Activated CD8-positive, alpha-beta memory T cell treated with anti-CD3 and anti-CD28 coated beads for 4 hours (primary cell): ENCODE measurements at places on chromosomes 3 and 15.

GRCh38 chr3:15055019-15055557 is 10.0 kb downstream of the MRPS25 start:
- peak; percentile 19 for DNase-seq

DNA sequence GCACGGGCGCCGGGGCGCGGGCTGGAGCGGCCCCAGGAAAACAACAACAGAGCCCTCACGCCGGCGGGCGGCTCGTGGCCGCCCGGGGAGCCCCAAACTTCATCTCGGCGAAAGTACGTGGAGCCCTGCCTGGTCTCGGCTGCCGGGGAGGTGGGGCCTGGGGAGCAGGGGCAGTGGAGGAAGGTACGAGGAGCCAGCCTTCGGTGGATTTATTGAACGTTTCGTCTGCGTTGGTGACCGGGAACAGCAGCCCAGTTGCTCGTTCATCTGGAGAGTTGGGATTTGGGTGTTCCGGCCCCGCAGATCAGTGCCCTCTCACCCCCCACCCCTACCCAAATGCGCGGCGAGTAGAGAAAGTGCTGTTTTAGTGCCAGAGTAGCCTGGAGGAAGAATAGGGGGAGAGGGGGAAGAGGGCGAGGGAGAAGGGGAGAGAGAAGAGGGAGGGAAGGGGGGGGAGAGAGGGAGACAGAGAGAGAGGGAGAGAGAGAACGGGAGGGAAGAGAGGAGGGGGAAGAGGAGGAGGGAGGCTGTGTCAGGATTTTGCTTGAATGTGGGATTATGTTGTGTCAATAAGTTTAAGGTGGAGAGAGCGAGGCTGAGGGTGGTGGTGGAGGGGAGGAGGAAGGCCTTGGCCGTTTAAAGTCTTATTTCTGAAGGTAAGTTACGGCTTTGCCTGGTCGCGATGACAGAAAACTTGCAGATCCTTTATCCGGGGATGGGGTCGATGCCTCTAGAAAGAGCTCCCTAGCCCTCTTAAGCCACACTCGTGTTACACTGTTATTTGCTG is 970 bp downstream of the BBX start:
- no peak for DNase-seq

- DNase-seq: no peak
These were observed 70.7 kb upstream of the NEDD4 start for GRCh38 chr15:56064152-56064551.

- DNase-seq: no peak
These were observed 3.0 kb downstream of the IL12A start for GRCh38 chr3:159991591-159991990.

GRCh38 chr15:81080996-81081395 is 53.1 kb upstream of the CFAP161 start:
- DNase-seq: no peak

DNA sequence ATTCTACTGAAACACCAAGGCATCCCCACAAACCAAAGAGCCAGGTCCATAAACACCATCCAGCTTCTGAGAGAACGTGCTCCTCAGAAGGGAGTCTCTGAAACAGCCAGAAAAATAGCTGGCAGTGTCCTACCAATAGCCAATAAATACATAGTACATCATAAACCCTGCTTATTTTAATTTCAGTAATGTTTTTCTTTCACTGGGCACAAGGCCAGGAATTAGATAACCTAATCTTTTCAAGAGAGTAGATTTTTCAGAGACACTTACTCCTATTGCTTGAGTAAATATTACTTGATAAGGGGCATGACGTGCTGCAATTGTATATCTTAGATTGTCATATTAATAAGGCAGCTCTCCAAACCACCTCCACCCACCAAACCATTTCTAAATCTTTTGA is 22.7 kb downstream of the GADL1 start:
- no peak for DNase-seq

- no peak for DNase-seq
These were observed 8.9 kb upstream of the SPPL2A start for GRCh38 chr15:50774450-50774849.

- no peak for DNase-seq
These were observed 824.6 kb upstream of the SEMA6D start for GRCh38 chr15:46892621-46893160.

DNA sequence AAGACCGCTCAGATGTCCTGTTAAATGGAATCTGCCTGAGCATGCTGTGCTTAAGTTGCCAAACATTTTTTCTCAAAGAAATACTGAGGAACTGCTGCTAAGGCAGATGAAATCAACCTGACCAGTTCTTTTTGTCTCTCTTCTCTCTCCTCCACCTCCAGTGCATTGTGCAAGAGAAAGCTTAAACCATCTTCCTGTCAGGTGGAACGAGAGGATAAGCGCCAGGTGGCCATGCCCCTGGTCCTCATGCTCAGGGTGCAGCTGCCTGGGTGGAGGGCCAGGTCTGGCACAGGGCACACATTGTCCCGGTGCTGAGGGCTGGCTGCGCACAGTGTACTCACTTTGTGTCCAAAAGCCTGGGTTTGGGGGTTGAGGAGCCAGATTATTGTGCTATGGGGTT is 176.2 kb upstream of the TP63 start:
- no peak for DNase-seq

- DNase-seq: no peak
These were observed 23.7 kb downstream of the OXNAD1 start for GRCh38 chr3:16288664-16289063.

DNA sequence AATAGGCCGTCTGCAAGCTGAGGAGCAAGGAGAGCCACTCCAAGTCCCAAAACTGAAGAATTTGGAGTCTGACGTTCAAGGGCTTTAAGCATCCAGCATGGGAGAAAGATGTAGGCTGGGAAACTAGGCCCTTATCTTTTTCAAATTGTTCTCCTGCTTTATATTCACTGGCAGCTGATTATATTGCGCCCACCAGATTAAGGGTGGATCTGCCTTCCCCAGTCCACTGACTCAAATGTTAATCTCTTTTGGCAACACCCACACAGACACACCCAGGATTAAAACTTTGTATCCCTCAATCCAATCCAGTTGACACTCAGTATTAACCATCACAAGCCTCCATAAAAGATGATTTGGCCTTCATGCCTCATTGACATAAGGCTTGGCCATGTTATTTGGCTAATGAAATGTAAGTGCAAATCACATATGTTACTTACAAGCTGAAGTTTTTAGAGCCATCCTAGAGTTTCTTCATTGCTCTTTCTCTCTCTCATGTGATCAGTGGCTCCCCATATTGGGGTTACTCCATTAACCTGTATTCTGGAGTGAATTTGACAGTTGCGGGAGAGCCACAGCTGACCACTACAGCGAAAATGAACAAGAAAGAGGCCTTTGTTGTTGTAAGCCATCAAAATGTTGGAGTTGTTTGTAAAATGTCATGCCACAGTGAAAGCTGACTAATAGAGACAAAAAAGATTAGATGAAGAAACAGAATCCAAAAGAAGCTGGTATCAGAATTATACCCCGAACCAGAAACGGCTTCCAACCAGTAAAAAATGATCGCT is 61.7 kb downstream of the GBE1 start:
- no peak for DNase-seq
